ENCODE measurements at places on chromosomes 6 and 20.

DNA sequence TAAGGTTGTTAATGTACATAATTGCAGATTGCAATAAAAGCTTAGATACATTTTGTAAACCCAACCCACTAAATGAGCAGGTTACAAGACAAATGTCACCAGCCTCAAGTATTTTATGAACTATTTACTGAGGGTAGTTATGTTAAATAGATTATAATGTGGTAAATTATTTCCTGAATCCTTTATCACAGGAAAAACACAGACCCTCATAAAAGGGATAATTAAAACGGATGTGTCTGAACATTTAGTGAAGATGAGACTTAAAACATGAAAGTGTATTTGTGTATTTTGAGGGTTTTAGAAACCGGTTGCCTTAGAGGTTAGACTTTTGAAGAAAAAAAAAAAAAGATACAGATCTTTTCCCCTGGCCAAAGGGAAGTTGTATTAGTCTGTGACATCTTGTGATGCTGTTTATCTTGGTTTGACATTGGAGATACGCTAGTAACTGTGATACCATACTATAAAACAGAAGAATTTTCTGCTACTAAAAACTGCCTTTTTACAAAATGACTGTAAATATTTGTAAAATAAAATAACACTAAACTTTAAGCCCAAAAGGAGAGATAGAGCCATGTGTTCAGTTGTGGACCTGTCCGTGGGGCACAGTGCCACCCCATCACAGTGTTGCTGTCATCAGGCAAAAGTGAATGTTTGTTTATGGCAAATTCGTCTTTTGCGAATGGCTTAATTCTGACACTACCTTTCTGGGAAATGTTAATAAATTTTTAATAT is 9.7 kb downstream of the DYNLT1 start:
- DNase-seq = no peak

DNA sequence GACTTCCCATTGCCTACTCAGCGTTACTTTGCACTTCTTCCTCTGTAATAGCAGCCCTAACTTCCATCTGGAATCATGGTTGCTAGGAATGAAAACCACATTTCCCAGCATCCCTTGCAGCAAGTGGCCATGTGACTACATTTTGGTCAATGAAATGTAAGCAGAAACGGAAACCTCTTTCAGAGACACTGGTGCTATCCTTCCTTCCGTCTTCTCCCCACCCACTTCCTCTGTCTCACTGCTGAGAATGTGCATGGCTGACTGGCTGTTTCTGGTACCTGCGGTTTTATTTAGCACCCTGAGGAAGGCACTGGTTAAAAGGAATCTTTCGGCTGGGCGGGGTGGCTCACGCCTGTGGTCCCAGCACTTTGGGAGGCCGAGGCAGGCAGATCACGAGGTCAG is 107.4 kb downstream of the SCML4 start:
- DNase-seq = no peak

- peak; percentile 12 for DNase-seq
Measured at GRCh38 chr20:8305449-8305978, 173.4 kb downstream of the PLCB1 start.

DNA sequence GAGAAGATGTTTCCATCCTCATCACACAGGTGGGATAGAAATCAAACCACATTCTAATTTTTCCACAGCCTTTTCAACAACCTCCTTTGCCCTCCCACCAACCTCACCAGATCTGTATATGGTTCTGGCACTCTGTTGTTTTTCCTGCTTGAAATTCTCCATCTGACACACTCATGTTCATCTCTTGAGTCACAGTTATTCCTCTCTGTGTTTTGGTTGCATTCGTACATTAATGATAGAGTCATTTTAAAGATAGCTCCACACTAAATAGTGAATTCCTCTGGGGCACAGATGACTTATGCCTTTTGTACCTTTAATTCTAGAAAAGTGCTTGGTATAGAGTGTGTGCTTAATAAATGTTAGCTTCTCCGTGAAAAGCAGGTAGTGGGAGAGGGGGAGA is 1.4 kb upstream of the GCLC start:
- DNase-seq = no peak

GRCh38 chr20:60034231-60035110 is 76.2 kb downstream of the CDH26 start:
- peak; percentile 58 for DNase-seq

- no peak for DNase-seq
Measured at GRCh38 chr6:34110610-34111009, 35.3 kb downstream of the GRM4 start.

DNA sequence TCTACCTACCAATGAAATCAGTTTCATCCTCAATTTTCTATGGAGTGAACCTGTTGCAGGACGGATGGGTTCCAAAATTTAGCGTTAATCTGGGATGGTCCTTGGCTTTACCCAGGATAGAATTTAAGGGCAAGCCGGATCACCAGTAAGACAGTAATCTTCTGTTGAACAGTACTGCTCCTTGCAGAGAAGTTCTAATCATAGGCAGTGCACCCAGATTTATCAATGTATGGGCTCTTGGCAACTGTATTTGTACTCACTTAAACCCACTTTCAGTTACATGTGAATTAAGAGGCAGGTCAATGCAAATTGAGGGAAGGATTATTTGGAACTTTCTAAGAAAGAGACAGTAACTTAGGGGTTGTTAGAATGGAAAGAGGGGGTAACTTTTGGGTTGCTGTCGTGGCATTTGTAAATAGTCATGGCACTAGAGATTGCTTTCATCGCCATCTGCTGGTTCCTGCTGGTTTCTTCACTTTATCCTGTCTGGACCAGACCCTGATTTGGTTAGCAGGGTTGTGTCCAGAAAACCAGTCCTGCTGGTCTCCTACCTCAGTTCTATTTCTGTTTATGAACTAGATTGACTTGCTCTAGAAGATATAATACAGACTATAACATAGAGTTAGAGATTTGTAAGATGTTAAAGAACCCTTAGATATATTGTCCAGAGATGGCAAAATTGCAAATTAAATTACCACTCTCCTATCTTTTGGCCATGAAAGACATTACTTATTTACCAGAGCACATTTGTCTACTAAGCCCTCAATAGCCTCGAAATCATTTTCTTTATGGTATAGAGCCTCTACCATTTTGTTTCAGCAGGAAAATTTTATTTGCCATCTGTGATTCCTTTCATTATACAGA is 646.3 kb downstream of the UTRN start:
- DNase-seq = peak; percentile 8

DNA sequence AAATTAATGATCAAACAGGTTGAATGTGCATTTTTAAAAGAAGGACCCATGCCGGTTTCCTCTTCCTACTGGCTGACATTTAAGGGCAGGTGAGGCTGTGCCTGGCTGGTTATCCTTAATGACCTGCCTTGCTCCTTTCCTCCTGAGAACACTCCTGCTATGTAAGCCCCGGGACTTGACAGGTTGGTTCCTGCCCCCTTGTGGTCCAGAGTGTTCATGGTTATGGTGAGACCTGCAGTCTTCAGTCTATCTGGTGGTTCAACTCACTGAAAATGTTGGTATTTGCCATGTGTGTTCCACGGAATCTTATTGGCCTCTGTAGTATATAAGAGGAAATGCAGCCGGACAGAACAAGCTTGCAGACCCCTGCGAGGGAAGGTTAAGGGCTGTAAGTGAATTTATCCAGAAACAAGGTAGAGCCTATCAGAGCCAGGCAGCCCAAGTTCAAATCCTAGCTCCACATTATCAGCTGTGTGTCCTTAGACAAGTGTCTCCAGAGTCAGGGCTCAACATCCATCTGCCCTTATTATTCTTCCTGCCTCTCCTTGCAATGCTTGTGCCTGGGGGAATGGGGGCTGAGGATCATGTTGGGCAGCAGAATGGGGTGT is 5.2 kb upstream of the BPIFA3 start:
- DNase-seq = no peak

- no peak for DNase-seq
Measured at GRCh38 chr6:100810015-100810414, 71.1 kb downstream of the ASCC3 start.

GRCh38 chr20:38260378-38261053 is at the start of gene KIAA1755:
KIAA1755 (minus strand) TSS chr20:38260735; CDS start chr20:38260500, 235 bp downstream.
- DNase-seq = peak; percentile 36
